ENCODE measurements at places on chromosomes 4 and X.

GRCh38 chr4:107423677-107424405 is 296.2 kb downstream of the PAPSS1 start:
- no peak for DNase-seq

DNA sequence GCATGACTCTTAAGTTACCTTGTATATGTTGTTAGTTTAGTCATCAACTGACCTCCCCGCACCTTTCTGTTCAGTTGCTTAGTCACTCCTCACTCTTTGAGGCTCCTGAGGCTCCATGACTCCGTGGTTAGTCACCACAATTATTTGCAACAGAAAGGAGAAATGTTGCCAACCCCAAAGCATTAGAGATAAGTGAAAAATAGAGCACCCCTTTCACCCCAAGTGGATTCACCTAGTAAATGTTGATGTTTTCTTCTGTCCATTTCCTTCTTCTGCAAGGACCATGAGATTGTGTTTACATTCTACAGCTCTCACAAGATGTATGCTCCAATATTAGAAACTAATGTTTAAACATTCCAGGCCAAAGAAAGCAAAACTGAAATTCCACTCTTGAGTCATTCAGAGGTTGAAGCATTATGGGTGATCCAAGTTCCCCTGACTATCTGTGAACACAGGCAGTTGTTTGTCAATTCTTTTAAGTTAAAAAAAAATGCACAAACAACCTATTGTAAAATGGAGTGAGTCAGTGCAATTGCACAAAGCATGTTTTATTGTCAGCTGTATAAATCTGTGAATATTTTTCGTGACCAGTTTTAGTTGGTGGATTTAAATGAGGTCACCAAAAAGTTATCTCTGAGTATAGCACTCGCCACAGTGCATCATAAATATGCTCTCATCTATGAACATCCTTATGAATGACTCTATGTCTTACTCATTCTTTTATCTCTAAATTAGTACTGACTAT is 552.4 kb upstream of the MAGEB2 start:
- peak; percentile 16 for DNase-seq

DNA sequence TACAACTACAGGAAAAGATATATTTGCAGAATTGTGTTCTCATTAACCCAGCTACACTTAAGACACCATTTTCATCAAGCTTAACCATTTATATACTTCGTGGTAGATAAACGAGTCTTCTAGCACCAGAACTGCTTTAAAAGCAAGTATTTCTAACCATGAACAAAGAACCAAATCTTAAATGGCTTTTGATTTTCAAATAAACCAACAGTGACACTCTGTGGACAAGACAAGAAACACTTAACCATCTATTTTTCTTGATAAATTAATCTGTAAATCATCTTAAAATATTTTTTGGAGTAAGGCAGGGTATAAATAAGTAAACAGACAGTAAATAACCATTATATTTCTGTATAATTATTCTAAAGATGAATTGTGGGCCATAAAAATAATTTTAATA is 10.2 kb downstream of the BEND2 start:
- no peak for DNase-seq

DNA sequence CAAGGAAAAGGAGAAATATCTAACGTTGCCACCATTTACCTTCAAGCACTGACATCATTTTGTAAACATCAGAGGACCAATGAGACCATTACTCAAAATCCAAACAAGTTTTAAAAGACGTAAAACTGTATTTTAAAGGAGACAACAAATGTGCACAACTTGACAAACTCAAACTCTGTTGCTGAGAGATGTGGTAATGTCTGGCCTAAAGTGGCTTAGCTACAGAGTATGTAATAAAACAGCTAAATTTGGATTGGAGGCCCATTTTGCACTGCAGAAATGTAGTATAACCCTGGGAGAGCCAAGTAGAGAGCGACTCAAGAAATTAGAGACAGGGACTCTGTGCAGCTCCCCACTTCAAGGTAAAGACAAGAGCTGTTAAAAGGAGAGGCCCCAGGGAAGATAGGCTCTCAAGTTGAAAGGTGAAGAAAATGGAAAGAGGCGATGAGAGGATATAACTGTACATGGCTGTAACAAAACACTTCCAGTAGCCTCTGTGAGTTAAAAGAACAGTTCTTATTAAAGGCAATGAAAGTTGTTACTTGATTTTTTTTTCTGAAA is 20.3 kb downstream of the UNC5C start:
- no peak for DNase-seq

DNA sequence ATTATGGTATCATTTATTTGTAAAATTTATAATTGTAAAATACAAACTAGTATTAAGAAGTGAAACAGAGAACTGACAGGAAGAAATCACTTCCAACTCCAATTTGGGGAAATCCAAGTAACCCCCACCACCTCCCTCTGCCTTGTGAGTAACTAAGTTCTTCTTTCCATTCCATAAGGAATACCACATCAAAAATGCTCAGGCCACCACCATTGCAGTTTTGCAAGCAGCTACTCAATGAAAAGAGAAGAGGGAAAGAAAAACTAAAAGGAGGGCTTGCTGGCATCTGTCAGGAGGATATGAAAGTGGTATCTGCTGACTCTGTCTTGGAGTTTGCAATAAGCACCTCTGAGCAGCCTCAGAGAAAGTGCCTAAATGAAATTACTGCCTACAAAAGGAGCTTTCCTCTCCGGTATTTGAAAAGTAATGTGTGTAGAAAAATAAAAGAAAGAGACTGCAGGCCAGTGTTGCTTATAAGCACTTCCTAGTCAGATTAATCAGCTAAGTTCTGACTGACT is 228.7 kb downstream of the OPHN1 start:
- no peak for DNase-seq

GRCh38 chr4:58225460-58225859 is 1115.3 kb upstream of the IGFBP7 start:
- DNase-seq, result no peak

DNA sequence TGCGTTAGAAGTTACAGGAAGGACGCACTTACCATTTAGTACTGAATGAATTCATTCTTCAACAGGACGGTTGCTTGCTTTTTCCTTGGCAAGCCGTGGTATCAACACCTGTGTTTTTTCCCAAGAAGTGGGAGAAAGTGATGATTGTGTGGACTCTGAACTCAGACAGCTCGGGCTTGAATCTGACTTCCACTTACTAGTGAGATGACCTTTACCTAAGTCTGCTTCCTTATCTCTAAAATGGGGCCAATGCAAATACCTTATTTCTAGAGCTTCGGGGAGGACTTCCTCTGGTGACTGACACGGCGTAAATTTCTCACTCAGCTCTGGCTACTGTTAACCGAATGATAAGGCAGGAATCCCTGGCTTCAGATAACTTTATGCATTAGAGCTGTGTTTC is 146.8 kb upstream of the RBPJ start:
- no peak for DNase-seq

DNA sequence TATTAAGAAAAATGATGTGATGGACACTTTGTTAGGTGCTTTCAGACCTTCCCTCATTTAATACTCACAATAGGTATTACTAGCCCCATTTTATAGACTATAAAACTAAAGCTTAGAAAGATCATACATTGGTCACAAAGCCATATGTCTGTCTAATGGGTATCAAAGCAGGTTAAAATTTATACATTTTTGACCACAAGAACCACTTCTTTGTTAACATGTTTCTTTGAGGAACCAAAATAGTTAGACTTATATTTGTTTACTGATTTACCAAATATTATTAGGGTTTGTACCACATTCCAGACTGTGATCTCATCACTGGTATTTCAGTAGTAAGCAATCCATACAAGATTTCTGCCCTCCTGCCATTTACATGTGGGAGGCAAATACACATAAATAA is 363.3 kb downstream of the NAF1 start:
- no peak for DNase-seq

GRCh38 chr4:89727238-89727637 is 109.7 kb downstream of the SNCA start:
- no peak for DNase-seq

DNA sequence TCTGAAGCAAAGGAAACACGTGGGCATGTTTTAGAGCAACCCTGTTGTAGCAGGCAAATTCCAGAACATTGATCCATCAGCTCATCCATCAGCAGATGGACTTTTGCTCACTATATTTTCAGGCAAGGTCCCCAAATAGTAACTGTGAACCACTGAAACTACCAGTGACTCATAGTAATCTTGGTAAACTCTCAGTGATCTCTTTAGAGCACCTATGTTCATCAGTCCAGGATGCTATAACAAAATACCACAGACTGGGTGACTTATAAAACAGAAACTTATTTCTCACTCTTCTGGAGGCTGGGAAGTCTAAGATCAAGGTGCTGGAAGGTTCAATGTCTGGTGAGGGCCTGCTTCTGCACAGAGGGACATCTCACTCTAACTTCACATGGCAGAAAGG is 28.9 kb upstream of the BTC start:
- DNase-seq, result no peak

DNA sequence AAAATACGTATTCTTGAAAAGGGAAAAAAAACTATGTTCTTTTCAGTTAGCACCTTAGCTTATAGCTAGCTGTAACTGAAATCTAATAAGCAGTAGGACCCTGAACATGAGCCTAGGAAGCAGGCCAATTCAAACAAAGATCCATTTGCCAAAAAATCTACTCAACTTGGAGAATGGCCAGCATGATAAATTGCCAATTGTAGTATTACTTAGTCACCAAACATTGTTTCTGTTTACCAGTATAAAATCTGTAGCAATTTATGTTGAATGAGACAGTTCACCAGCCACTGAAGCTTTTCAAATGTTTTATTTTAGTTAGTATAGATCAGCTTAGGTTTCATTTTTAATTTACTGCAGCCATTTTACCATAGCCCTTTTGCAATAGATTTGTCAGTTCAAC is 323.6 kb upstream of the DIPK2B start:
- DNase-seq, result no peak

DNA sequence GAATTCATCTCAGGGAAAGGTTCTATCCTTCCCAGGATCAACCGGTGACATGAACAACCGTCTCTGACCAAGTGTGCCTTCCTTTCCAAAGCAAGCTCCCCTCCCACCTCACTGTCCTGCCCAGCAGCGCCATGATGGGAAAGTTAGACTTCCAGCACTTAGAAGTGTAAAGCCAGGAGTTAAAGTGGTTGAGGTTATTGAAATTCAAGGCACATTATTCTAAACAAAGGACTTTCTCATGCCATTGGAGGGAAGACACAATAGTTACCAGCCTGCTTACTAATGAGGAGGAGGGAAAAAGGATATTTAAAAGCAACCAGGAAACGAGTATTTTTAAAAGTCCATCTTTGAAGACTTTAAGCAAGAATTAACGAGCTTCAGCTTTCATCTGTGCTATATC is 96.8 kb downstream of the NSUN7 start:
- DNase-seq, result no peak

- DNase-seq, result no peak
Observed at GRCh38 chr4:68070302-68070701, 59.4 kb downstream of the TMPRSS11F start.

DNA sequence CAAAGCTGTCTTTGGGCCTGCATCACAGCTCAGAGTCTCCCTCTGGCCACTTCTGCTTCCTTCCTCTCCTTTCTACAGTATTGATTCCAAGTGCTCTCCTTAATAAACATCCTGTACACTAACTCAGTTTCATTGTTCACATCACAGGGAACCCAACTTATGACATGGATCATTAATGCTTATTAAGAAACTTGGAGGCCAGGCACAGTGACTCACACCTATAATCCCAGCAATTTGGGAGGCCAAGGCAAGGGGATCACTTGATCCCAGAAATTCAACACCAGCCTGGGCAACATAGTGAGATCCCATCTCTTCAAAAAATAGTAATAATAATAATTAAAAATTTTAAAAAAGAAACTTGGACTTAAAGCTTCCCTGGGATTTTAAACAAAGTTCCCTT is 89.2 kb upstream of the EFHC2 start:
- DNase-seq, result no peak

DNA sequence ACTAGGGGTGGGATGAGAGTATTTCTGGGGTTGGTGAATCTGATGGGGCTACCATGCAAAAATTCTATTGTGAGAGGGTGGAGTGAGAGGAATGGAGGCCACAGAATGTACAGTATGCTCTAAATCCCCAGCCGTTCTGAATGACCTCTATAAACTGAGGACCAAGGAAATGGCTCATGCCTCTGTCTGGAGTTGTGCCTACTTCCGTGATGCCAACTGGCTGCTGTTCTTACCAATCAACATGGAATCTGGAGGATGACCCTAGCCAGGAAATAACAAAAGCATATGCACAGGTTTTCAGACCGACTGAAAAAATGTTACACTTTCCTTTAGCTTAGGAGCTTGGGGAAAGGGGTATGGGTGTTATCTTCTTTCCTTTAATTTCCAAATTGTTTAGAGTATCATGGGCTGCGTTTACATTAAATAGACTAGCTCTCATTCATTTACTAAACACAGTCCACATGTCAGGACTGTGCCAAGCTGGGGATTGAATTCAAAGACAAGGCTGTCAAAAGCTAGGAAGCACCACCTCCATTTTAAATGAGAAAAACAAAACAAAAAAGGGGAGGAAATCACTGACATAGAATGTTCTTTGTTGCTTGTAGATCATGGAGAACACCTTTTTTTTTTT is 20.2 kb upstream of the CCKAR start:
- DNase-seq, result no peak

DNA sequence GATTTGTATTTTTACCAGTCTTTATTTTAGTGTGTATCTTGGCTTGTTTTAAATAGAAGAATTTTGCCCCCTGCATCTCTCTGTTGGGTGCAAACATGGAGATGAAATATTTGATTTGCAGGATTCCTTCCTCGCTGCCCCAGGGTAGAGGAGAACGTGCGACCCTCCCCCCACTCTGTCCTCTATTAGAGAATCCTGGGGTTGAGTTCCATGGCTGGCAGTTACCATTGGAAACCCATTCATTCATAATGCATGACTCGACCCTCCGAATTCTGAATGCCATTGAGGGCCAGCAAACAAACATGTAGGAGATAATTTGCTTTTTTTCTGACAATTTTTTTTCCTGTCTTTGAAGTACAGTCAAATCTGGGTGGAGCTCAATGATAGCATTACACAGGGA is 53.7 kb downstream of the TRIM2 start:
- DNase-seq, result no peak

DNA sequence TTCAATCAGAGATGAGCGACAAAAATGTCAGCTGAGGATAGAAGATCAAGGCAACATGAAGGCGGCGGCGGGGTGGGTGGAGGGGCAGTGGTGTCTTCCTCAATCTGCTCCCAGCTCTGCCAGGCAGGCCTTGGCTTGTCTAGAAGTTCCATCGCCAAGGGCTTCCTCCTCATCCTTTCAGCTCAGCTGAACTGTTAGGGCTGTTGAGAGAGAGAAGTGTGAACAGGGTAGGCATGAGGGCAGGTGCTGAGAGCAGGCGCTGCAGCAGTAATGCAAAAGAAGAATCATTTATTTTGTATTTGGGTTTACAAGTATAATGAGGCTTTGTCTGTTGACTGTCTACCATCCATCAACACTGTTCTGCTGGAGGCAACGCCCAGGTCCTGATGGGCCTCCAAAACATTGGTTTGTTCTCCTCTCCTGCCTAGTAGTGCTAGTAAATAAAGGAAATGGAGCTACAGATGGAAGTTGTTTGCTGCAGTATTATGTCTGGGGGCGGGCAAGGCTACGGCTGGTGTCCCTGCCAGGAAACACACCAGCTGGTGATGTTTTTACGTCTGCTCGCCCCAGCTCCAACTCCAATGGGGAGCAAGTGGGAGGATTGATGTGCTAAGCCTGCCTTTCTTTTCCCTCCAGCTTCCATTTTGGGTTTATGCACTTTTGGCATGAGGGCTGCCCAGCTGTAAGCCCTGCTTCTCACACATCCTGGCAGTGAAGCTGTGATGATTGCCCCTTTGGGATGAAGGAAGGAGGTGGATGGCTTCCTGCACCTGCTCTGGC is 139.4 kb upstream of the BOD1L1 start:
- DNase-seq, result no peak

GRCh38 chrX:153406903-153407302 is 4.4 kb upstream of the ZFP92 start:
- no peak for DNase-seq

Measured in urothelium cell line (cell line).